GM03348 (cell line): ENCODE measurements at places on chromosomes 12 and 14.

DNA sequence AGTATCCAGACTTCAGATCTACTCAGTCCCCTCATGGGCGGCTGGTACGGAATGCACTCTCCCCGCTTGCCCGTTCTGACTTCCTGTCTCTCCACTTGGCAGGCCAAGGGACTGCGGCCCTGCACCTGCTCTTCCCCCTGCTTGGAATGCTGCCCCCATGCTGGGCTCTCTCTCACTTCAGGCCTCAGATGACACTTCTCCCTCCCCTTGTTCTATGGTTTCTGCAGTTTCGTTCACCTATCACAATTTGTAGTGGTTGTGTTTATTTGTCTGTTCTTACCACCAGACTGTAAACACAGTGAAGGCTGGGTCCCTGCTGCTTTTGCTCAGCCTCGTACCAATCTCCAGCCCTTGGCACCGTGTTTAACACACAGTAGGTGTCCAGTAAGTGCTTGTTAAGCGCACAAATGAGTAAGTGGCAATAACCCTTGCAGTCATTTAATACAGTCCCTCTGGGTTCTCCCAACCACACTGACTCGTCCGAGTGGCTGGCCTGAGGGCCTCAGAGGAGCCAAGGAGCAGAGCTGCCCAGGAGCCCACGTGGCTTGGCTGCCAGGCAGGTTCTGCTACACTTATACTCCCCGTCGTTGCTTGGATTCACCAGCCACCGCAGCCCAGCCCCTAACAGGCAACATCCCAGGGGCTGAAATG is 11.8 kb downstream of the SLC6A12 start:
- DNase-seq = no peak

DNA sequence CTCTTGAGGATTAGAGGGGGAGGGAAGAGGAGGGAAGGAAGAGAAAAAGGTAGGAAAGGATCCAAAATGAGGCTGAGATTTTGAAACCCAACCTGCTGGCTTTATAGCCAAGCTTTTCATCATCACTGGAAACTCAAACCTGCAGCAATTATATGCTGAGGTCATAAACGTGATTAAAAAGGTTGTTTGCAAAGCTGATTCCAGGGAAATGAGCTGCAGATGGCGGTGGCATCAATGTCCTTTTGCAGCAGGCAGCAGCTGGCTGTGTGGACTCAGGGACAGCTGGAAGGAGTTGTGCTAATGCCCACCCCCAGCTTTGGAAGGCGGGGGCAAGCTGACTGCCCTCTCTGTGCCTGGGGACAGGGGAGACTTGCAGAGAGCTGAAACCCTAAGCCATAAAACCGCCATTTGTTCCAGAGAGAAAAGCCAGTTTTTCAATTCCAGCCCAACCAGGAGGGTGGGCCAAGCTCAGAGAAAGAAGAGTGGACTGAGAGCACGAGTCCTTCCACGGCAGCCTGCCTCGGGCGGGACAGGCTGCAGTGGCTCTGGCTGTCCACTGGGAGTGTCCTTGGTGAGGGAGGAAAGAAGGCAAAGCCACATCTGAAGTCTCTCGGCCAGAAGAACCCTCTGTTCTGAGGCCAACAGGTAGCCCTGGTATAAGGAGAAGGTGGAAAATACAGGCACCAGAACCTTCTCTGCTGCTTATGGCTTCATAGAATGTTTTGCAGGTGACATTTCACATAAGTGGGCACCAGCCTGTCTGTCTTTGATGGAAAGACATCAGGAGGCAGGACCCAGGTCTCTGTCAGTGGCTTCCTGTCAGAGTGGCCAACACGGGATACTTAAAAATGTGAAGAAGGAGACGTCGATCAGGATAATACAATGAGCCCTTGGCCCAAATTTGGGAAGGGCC is 90.7 kb downstream of the SINHCAF start:
- DNase-seq = peak; percentile 77

DNA sequence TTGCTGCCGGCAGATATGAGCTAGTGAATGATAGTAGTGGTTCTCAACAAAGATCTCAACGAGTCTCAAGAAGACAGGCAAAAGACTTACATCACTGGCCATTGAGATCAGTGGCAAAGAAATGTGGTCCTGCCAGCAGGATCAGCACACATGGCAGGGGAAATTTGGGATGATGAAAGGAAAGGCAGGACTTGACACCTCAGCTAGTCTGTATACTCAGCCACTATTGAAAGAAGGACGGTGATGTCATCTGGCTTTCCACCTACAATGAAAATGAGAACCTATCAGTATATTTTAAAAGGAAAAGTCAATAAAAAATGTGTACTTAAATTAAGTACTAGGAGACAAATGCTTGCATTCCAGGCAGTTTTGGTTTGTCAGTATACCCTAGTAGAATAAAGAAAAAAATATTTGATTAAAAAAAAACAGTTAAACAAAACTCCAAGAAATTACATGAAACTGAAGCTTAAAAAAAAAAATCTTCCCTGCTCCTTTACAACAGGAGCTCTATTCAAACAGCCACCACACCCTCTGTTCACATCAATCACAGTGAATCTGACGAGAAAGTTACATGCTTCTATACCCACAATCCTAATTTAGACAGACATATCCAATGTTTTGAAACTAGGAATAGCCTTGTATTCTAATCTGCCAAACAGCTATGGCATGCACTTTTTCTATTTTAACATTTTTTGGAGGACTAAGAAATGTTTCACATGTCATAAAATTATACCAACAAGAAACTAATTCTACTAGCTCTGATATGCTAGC is 34.9 kb downstream of the RAD9B start:
- DNase-seq = no peak

DNA sequence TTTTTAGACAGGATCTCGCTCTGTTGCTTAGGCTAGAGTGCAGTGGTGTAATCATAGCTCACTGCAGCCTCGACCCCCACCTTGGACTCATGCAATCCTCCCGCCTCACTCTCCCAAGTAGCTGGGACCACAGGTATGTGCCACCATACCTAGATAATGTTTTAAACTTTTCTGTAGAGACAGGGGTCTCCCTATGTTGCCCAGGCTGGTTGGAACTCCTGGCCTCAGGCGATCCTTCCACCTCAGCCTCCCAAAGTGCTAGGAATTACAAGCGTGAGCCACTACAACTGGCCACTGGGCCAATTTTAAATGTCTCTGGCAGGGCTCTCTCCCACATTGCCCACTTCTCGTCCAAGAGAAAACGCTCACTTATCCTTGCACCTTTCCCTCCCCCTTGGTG is 66.5 kb upstream of the DACT1 start:
- DNase-seq = no peak

DNA sequence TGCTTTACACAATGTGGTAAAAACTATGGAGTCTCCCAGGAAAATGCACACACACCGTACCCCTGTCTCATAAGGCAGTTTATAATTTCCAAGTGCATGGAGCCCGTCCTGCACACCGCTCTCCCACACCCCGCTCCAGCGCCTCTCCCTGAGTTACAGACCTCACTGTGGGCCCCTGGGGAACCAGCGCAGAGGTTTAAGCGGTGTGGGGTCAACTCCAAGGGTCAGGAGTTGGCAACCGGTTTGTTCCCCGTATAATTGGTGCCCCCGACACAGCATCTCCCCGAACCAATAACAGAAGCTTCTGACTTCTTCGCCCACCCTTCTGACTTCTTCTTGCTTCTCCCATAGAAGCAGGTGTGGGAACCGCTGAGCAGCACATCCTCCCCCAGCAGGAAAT is 58.4 kb upstream of the DDX11 start:
- no peak for DNase-seq

DNA sequence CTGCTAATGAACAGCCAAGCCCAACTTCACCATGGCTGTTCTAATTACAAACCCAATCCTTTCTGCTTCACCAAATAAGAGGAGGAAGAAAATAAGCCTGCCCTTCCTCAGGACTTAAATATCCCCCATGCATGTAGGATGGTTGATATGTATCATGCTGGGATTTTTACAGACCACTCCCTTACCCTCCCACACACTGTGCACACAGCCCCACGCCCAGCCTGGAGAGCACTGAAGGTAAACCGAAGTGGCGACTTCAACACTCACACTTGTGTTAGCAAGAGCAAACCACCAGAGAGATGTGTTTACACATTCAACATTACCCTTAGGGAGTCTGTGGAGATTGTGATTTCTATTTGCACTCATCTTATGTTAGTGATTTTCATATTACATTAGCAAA is 241.2 kb downstream of the EGLN3 start:
- no peak for DNase-seq
